ENCODE measurements at places on chromosomes 16 and 17.

- DNase-seq, result no peak
Observed at GRCh38 chr17:66275651-66276050, 26.8 kb upstream of the PRKCA start.

- no peak for DNase-seq
Observed at GRCh38 chr16:86227801-86228200, 282.5 kb upstream of the FOXF1 start.

DNA sequence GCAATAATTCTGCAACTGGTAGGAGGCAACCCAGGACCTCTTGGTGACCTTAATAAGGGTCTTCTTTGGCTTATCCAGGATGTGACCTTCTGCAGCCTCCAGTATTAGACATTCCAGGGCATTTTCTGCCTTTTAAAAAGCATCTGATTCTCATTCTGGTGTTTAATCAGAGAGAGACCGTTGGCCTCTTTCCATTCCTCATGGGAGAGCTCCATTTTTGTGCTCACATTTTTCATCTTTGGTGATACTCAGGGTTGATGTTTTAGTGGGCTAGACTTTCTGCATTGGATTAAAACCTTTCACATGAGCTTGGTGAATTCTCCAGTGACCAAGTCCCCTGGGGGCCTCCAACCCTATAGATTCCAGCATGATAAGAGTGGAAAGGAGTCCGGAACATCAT lies 150.2 kb upstream of the CACNG5 start:
- no peak for DNase-seq

GRCh38 chr17:67838538-67838937 lies 13.2 kb downstream of the BPTF start:
- no peak for DNase-seq

DNA sequence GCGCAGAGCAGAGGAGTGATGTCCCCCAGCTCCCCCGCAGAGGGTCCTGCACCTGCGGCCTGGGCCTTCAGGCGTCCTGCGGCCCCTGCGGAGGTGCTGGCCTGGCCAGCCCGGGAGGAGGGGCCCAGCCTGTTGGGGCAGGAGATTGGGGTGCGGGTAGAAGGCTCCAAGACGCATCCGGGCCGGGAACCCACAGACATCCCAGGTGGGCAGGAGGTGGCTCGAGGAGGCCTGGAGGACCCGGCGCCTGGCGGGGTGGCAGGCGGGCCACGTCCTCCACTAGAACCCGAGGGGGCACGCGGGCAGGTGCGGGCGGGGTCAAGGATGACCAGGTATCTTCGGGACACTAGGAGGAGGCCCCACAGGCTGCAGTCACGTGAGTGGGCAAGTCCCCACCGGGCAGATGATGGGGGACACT lies 647 bp upstream of the SECTM1 start:
- DNase-seq, result no peak

DNA sequence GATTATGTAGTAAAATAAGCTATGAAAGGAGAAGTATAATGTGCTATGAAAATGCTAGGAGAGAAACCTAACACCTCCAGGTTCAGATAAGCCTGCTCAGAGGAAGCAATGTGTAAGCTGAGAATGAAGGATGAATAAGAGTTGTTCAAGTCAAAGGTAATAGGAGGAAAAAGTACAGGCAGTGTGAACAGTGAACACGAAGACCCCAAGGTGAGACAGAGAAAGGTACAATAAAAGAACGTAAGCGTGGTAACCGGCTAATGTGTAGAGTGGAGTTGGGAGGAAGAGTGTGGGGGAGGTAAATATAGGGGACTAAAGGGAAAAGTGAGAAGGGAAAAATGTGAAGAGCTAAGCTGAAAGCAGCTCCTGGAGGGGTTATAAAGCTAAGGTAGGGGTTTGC lies 74.2 kb downstream of the TTC19 start:
- DNase-seq, result no peak

DNA sequence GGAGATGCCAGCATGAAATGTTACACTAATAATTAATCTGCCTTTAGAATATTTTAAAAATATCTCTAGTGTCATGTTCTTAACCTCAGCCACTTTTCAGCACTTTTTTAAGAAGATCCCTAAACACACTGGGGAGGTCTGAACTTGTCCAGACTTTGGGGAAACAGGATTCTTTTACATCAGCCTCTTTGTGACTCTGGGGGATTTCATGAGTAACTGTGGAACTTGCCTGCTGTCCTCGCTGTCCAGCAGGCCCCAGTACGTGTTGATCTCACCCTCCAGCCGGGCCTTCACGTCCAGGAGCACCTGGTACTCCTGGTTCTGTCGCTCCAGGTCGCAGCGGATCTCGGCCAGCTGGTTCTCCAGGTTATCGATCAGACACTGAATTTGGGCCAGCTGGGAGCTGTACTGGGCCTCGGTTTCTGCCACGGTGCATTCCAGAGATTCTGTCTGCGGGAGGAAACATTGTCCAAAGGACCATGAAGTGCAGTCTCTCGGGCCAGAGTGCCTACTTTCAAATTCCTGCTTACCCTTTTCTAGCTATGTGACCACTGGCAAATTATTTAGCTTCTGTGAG lies 5.5 kb downstream of the KRT40 start:
- DNase-seq, result no peak

- no peak for DNase-seq
Observed at GRCh38 chr17:29207975-29208374, 27.8 kb upstream of the MYO18A start.

DNA sequence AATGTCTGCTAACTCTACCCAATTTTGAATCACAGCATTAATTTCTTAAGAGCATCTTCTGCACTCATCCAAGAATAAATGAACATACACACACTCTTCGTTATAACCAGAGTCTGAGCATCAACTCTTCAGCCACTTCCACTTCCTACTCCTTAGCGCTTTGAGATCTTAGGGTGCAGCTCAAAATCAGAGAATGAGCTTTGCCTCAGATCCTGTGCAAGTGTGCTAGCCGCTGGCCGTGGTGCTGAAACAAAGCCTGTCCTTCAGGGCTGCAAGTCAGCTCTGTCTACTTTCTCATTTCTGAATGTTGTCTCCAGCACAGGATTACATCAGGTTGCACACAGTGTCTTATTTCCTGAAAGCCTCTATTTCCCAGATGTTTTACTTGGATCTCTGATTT lies 165.4 kb downstream of the AIPL1 start:
- DNase-seq, result no peak

GRCh38 chr17:29588562-29589411 lies 661 bp downstream of the GIT1 start:
- no peak for DNase-seq

DNA sequence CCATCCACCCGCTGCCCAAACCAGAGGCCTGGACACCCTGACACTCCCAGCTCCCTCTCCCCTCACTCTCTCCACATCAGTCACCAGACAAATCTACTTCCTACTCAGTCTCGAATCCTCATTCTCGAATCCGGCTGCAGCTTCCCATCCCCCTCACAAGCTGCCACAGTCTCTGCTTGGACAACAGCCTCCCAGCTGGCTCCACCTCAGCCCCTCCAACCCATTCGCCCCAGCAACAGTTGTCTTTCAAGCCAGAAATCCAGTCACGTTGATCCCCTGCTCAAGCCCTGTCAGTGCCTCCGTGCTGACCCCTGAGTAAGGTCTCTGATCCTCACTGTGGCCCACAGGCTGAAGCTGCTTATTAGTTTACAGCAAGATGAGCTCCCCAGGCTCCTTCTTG lies 44.2 kb upstream of the MTSS2 start:
- DNase-seq, result no peak

- no peak for DNase-seq
Observed at GRCh38 chr16:15610369-15610871, 32.5 kb downstream of the MARF1 start.

DNA sequence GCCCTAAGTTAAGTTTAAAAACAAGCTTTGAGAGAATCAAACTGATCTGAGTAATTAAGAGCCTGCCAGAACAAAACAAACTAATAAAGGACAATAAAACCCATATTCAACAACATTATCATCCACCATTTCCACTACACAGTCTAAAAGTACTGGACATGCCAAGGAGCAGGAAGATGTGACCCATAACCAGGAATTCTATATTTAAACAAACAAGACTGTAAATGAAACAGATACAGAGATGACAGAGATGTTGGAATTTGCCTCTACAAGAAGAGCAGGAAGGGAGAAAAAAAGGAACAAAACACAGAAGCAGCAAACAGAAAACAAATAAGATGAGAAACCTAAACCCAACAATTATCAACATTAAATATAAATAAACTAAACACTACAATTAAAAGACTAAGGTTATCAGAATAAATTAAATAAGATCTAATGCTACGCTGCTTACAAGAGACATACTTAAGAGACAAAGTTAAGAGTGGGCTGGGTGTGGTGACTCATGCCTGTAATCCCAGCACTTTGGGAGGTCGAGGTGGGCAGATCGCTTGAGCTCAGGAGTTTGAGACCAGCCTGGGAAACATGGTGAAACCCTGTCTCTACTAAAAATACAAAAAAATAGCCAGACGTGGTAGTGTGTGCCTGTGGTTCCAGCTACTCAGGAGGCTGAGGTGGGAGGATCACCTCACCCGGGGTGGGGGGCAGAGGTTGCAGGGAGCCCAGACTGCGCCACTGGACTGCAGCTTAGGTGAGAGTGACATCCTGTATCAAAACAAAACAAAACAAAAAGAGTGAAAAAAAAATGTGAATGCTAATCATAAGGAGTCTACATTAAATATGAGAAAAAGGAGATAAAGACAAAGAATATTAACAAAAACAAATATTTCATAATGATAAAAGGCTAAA lies 50.6 kb downstream of the CREBBP start:
- no peak for DNase-seq

DNA sequence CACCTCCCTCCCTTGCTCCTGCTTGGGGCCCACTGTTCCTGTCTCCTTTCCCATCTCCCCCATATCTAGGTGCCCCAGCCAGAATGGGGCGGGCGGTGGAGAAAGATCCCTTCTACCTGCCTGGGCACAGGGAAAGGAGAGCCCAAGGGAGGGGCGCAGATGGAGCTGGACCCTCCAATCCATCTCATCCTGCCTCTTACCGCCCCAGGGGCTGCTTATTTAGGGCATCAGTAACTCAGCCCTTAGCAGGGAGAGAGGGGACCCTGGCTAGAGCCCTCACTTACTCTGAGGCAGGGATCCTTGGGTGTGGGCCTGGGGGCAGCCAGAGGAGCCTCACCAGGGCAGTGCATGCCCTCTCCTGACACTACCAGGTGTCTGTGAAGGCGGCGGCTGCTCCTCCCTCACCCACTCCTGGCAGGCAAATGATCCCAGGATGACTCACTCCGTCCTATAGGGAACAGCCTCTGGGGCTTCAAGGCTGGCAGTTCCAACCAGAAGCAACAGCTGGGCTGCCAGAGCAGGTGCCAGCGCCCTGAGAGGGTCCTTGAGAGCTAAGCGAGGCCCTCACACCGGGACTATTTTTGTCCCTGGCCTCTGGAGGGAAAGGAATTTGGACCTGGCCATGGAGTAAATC lies 16.3 kb upstream of the BCAR1 start:
- DNase-seq, result no peak

GRCh38 chr17:32693194-32693897 lies 183.6 kb downstream of the MYO1D start:
- no peak for DNase-seq

DNA sequence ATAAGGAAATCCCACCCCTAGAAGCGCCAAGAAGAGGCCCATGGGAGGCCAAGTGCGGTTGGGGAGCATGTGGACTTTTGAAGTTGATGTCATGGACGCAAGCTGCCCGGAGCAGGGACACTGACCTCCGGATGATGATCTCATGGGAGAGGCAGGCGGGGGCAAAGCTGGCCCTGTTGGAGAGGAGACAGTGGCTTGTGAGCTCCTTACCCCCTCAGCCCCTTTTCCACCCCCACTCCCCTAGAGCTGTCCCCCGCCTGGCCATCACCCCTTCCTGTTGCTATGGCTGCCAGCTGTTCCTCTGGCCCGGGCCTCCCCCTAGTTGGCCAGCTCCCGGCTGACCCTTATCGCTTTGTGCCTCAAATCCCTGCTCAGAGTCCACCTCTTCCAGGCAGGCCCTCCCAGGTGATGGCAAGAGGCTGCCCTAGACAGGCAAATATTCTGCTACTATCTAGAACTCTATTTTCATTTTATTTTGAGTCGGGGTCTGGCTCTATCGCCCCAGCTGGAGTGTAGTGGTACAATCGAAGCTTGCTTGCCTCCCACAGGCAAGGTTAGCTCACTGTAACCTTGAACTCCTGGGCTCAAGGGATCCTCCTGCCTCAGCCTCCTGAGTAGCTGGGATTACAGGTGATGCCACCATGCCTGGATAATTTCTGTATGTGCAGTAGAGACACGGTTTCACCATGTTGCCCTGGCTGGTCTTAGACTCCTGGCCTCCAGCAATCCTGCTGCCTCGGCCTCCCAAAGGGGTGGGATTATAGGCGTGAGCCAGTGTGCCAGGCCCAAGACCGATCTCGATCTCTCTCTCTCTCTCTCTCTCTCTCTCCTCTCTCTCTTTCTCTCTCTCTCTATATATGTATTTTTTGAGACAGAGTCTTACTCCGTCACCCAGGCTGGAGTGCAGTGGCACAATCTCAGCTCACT lies 6.6 kb downstream of the NOTUM start:
- no peak for DNase-seq

GRCh38 chr16:46789499-46790414 lies 41.2 kb downstream of the C16orf87 start:
- peak; percentile 67 for DNase-seq

DNA sequence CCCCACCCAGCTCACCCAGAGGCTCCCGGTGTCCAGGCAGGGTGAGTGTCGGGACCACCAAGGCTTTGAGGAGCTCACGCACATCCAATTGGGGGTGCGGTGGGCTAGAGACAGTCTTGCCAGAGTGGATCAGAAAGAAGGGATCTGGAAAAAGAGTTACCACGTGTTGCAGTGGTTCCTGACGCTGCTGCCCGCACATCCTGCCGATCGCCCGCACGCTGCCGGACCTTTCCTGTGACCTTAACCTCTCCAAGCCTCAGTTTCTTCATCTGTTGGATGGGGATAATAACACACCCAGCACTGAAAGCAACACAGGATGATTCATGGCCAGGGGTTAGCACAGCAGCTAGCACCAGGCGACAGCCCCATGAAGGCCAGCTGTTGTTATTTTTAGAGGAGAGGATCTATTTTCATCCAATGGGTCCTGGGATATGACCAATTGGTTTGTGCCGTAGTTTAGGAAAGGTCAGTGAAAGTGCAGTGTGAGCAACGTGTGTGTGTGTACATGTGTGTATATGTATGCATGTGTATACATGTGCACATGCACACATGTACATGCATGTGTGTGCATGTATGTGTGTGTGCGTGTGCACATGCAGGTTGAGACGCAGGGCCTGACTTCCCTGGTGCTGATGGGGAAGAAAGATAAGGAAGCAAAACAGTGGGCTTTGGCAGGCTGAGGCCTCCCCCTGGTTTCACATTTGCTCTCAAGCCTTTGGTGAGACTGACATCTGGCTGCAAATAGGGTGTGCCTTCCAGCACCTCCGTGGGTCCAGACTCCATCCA lies 2.5 kb downstream of the ITGAX start:
- DNase-seq, result no peak

GRCh38 chr16:30761427-30761927 lies 385 bp downstream of the CFAP119 start:
- peak; percentile 17 for DNase-seq

All from stimulated activated CD8-positive, alpha-beta memory T cell treated with anti-CD3 and anti-CD28 coated beads, Interleukin-2, amount 100 ng/mL, for 1 hour (primary cell).